Islet precursor cell (in vitro differentiated cells): ENCODE measurements at places on chromosomes 7 and 10.
A peak's percentile ranks its signal among the peaks of the same experiment; 100 is the strongest.

DNA sequence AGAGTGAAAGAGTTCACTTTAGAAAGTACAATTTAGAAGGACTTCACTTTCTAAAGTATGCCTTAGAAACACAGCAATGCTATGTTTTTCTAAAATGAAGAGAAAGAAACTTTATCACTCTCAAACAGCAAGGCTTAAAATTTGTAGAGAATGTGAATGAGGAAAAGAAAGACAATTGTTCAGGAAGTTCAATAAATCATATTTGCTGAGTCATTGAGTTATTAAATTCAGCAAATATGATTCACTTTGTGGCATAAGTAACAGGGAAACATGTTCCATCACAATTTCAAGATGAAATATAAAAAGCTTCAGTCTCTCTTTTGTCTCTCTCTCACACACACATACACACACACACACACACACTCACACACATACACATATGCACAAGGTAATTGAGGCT is 187.9 kb downstream of the PCDH15 start:
- no peak for DNase-seq

DNA sequence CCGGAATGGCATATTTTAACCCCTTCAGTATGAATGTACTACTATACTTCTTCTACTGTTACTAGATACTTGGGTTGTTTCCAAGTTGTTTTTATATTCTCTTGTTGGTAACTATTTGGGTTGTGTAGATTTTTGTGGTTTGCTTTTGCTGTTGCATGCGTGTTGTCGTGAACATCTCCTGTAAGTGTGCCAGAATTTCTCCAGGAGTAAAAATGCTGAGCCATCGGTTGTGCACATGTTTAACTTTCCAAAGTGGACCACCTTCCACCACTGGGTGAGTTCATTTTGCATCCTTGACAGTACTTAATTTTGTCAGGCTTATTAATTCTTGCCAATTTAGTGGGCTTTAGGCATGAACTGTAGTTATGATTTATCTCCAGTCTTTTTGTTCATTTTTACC is 47.9 kb downstream of the CSGALNACT2 start:
- no peak for DNase-seq

GRCh38 chr7:155456738-155457543 is 988 bp upstream of the EN2 start:
- DNase-seq = peak; percentile 78

DNA sequence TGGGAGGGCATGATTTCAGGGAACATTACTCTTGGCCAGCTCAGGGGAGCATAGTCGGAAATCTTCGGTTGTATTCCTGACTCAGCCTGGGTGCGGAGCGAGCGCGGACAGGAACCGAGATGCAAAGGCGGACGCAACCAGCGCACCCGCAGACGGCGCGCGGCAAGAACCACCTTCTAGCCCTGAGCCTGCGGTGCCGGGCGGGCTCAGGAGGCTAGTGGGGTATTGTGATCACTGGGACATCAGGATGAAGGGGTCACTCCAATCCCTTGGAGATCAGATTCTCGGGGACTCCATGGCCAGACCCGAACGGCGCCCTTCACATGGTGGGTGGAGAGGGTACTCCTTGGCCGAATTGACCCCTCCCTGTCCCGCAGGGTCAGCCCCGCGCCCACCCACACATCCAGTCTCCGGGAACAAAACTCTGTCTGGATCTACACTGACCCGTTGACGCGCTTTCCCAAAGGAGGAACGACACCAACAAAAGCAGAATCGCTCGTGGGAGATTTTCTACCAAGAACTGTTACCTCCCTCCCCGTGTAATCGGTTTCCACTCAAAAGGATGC is 730.5 kb downstream of the ZWINT start:
- peak; percentile 65 for DNase-seq

DNA sequence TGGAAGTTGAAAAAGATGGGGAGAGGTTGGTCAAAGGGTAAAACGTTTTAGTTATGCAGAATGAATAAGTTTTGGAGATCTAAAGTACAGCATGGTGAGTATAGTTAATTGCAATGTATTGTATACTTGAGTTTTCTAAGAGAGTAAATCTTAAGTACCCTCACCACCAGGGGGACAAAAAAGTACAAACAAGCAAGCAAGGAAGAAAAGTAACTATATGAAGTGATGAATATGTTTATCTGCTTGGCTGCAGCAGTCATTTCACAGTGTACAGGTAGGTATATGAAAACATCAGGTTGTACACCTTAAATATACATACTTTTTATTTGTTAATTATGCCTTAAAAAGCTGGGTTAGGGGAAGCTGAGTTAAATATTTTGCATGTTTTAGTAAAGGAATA is 157.3 kb downstream of the PCLO start:
- no peak for DNase-seq

GRCh38 chr7:77923419-77923818 is 124.8 kb downstream of the PHTF2 start:
- DNase-seq = no peak

GRCh38 chr10:72689660-72690059 is 2.3 kb upstream of the MCU start:
- no peak for DNase-seq

- no peak for DNase-seq
Observed at GRCh38 chr10:73060738-73061635, 35.7 kb downstream of the P4HA1 start.

DNA sequence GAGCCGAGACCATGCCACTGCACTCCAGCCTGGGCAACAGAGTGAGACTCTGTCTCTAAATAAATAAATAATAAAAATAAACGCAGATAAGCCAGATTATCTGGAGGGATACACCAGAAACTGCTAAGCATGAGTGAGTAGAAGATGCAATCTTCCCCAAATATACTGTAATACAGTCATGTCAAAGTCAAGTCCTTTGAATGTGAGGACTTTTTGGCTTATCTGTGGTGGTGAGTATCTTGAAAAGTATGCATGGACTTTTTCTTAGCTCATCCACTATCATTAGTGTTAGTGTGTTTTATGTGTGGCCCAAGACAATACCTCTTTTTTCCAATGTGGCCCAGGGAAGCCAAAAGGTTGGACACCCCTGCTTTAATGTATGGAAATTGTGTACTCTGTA is 44.7 kb upstream of the PITRM1 start:
- no peak for DNase-seq

GRCh38 chr7:149595541-149595940 is 97.9 kb upstream of the ZNF746 start:
- no peak for DNase-seq

GRCh38 chr7:147033641-147034040 is 917.0 kb downstream of the CNTNAP2 start:
- DNase-seq = no peak

GRCh38 chr7:76300166-76300731 is 2.2 kb upstream of the HSPB1 start:
- peak; percentile 86 for DNase-seq

- no peak for DNase-seq
Observed at GRCh38 chr7:27925573-27926201, 185.7 kb downstream of the TAX1BP1 start.

- no peak for DNase-seq
Observed at GRCh38 chr10:72826346-72826745, 67.2 kb upstream of the OIT3 start.

DNA sequence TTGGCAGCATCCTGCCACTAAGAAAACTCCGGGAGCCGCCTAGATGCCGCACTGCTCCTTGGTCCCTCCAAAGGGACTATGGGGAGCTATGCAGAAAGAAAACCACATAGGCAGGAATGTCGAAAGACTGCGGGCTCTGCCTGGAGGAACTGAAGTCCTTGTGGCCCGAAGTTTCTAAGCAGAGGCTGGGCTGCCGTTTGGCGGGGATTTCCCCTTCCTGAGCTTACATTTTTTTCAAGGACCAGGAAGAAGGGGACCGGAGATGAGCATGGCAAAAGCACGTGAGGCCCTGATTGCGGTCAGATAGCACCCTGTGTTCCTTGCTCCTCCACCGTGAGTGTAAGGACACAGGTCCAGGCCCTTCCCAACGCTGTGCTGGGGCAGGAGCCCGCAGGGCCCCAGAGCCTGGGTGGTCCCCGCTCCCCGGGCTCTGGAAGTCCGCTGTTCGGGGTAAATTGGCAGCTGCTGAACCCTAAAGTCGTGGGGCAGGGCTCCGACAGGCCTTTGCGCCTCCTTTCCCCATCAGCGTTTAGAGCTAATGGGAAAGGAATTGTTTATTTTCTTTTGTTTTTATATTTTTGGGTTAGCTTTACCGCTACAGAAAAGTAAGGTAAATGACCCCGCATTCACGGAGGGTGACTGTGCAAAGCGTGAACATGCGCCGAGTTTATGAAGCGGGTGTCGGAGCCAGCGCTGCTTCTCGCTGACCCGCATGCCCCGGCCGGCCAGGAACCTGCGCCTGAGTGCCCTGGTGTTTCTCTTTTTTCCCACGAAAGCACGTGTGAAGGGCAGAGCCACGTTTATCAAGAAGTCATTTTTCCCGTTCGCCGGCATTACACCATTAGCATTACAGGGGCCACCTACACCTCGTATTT is 356.5 kb upstream of the ZNF32 start:
- peak; percentile 40 for DNase-seq

GRCh38 chr7:105279688-105280007 is 109.1 kb downstream of the SRPK2 start:
- no peak for DNase-seq

DNA sequence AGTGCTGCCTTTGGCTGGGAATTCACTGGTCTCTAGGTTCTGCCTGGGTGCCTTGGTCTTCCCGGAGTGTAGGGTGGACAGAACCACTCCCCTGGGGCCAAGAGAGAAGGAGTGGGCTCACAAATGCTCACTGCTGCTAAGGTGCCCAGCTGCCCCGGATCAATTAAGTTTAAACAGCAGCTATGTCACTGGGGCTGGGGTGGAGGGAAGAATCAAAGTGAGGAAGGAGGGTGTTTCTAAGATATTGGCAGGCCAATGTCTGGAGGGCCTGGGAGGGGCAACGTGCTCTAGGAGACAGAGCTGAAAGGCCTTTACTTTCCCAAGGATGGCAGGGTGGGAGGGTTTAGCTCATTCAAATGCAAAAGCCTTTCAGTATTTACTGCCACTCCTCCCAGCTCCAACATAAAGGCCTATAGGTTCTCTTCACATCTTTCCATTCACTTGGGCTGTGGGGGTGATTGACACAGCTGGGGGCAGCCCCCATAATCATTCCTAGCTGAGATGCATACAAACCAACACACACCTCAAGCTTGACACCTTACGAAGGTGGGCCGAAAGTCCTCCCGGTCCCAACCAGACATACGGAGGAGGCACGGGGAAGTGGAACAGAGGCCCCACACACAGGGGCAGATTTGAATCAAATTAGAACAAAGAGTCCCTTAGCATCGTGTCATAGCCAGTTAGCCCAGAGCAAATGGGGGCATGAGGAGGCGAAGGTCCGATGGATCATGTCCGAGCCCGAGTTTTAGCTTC is 108.0 kb upstream of the EFCAB10 start:
- DNase-seq = peak; percentile 65

- DNase-seq = no peak
Observed at GRCh38 chr10:110388687-110389052, 84.0 kb upstream of the SMNDC1 start.

- no peak for DNase-seq
Observed at GRCh38 chr7:24334627-24335026, 50.6 kb downstream of the NPY start.

GRCh38 chr7:42197451-42197850 is 39.6 kb downstream of the GLI3 start:
- DNase-seq = no peak

GRCh38 chr10:105585171-105585570 is 944.1 kb downstream of the SORCS3 start:
- no peak for DNase-seq

DNA sequence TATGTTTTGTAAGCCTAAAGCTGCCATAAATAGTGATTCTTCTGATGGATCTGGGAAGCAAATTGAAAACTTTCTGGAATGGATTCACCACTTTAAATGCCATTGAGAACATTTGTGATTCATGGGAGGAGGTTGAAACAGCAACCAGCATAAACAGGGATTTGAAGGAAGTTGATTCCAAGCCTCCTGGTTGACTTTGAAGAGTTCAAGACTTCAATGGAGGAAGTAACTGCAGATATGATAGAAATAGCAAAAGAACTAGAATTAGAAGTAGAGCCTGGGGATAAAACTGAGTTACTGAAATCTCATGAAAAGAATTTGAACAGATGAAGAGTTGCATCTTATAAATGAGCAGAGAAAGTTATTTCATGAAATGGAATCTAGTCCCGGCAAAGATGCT is 99.2 kb downstream of the LRRC4 start:
- DNase-seq = no peak

- DNase-seq = no peak
Observed at GRCh38 chr7:257647-257992, 32.4 kb upstream of the FOXL3 start.

- DNase-seq = no peak
Observed at GRCh38 chr10:99784016-99784726, 1.7 kb downstream of the ABCC2 start.

DNA sequence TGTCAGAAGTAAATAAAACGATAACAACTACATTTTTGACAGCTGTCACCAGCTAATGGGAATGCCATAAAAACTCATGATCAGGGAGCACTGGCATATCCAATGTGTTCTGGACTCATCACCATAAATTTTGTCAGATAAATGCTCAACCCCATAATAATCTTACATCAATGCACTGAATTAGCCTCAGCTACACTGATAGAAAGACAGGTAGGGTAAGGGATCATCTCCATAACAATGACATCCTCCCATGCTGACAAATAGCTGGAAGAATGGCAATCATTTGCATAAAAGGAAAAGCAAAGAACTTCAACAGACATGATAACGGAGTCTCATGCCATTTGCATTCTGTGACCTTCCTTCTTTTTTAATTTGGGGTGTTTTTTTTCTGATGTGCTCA is 352.8 kb upstream of the PFKP start:
- DNase-seq = no peak

DNA sequence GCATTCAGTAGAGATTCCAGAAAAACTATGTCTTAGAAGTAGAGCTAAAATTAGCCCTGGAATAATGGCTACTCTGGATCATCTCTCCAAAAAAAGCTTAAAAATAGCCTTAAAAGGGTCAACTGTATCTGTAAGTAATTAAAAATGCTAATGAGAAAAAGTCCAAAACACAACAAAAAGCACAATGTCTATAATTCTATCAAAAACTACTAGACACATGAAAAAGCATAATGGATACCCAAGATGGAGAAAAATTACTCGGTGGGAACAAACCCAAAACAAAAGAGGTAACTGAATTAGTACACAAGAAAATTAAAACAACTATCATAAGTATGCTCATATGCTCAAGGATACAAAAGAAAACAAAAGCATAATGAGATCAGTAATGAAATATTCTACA is 15.4 kb downstream of the ORC5 start:
- DNase-seq = no peak

DNA sequence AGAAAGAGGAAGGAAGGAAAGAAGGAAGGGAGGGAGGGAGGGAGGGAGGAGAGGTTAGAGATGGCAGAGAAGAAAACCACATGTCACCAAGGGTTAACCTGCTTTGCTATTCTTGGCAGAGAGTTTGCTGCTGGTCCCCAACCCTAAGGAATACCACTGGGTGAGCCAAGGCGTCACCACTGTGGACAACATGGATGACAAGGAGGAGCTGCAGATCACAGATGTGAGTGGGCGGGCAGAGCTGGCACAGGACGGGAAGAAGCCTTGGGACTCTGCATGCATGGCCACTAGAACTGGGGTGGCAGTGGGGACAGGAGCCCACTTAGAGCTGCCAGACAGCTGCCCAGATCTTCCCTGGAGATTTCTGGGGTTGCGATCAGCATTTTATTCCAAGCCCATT is 17.2 kb upstream of the MYH16 start:
- no peak for DNase-seq
